Activated CD4-positive, CD25-positive, alpha-beta regulatory T cell treated with anti-CD3 and anti-CD28 coated beads, Interleukin-2, amount 50 U/mL, for 16 hours (primary cell): ENCODE measurements at places on chromosomes 6 and 20.

DNA sequence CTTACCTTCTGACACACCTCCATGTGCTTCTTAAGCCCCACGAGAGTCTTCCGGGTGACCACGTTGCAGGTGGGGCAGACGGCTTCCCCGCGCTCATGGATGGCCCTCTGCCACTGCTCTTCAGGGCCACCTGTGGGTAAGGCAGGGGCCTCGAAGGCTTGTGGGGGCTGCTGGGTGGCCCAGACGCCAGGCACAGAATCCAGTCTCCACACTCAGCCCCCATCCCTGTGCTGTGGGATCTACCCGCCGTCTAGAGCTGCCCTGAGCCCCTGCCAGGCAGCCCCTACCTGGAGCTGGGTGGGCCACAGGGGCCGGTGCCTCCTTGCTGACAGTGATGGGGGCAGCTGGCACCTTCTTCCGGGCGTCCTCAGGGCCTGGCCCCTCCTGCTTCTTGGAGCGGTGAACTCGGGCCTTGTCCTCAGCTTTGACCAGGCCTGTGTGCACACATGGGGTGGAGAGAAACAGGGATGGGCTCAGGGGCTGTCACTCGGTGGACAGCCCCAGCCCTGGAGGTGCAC, 5.9 kb downstream of the ZNF512B start:
- DNase-seq, result no peak

DNA sequence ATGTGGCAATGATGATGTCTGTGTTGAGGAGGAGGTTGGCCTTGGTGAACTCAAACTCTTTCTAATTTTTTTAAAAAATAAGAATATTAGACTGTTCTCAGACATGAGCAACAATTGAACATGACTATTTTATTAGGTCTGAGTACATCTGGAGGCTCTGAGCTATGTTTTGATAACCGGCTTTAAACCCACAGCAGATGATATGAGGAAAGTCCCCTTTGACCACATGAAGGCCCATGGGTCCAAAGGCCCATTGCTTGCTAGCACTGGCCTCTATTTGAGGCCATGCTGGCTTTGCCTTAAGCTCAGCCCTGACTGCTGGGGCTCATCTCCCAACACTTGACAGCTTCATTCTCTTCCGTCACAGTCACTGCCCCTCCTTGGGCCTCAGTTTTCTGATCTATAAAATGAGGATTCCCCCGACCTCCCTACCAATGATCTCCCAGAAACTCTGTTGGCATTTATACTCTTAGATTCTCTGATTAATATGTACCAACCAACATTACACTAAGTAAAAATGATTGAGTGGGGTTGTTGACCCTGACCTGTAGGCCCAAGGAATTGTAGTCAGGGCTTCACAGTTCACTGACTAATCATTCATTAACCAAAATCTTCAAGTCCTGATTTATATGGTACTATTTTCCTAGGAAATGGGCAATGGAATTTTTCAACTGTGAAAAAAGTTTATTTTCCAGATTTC, 23.9 kb upstream of the TINAG start:
- DNase-seq, result no peak

- no peak for DNase-seq
These were observed 13.6 kb upstream of the WFDC8 start for GRCh38 chr20:45592574-45593189.

GRCh38 chr6:29726571-29727194, 3.4 kb downstream of the HLA-F start:
- DNase-seq, result no peak

- DNase-seq, result no peak
These were observed 11.6 kb downstream of the MDGA1 start for GRCh38 chr6:37686111-37686510.

DNA sequence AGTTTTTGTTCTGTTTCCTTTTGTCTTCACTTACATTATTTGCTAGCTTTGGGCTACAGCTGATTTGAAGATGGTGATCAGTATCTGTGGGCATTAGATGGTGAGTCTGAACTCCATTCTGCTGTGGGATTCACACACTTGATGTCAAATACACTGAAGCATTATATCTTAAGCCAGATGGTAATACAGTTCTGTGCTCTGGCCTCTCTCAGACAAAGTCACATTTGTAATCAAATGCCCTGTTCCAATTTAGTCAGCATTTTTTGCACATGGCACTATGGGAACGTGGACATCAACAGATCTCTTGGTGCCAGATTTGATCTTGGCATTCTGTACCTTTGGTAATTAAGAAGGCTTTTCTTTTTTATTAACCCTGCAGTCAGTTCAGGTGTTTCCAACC, 56.0 kb downstream of the SASH1 start:
- no peak for DNase-seq

DNA sequence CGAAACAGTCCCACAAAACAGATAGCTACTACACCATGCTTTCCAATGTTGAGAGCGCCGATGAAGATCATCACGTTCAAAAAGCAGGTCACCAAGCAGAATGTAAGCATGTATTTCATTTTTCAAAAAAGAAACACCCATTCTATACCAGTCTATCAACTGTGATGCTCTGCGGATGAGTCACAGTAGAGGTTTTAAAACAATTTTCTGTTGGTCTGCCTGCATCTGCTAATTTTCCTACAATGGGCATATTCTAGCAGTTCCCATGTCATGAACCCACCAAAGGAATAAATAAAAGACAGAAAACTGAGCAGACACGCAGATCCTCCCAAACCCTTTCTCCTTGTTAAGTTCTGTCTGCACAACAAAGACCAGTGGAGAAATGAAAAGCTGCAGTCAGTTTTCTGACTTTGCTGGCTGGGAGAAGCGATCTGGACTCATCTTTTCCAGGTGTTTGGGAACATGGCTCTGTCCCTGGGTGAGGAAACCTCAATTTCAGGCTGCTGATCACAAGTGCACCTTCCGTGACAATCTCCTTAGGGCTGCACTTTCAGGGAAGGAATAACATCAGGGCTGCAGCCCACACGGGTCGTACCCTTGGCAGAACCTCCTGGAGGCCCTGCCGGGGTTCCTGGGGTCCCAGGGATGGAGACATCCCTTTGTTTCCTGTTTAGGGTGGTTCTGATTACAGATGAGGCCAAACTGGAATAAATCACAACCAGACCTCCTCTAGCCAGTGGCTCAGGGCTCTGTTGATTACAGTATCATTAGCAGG, 200.1 kb downstream of the BMP7 start:
- no peak for DNase-seq

DNA sequence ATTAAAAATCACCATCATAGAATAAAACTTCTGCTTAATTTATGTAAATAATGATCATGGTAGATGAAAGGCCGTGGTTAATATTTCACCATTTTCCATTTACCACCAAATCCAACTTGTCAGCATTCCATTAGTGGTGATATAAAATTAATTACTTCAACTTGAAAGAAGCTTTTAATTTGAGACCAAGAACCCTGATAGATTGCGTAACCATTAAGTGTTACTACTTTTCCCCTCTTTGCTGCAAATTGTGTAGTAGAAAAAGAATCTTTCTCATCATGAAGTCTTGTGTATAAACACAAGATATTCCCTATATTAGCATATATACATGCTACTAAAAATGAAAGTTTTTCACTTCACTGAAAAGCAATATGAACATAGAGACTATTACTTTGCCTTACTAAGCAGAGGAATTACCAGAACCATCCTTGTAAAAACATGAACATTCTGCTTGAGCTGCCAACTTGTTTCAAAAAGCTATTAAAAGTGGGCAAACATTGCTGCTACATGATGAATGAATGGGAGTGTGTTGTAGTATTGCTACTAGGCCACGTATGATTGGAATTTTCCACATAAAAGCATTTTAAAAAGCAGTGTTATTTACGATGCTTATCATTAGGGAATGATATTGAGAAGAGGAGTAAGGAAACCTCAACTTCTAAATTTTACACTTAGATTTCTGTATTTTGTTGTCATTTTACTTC, 35.0 kb downstream of the STX11 start:
- DNase-seq, result no peak

GRCh38 chr6:131060311-131060710, 2.7 kb downstream of the EPB41L2 start:
- no peak for DNase-seq

GRCh38 chr6:82076916-82077315, 170.6 kb downstream of the IBTK start:
- DNase-seq, result no peak

GRCh38 chr20:58565461-58566175, 50.4 kb upstream of the APCDD1L start:
- no peak for DNase-seq

DNA sequence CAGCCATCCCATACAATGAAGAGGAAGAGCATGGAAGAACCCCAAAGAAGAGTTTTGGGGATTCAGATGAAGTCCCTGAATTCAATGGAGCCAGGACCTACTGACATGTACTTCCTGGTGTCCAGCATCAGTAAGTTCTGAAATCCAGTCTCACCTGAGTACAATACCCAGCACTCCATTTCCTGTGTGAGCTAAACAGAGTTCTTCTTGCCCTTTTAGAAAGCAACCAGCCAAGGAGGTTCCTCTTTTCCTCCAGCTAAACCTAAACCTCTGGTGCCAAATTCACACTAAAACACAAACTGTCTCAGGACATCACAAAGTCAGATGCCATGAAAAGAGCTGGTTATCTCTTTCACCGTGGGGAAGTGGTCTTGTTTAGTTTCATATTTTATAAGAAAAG, 71.5 kb downstream of the PKHD1 start:
- DNase-seq, result no peak

DNA sequence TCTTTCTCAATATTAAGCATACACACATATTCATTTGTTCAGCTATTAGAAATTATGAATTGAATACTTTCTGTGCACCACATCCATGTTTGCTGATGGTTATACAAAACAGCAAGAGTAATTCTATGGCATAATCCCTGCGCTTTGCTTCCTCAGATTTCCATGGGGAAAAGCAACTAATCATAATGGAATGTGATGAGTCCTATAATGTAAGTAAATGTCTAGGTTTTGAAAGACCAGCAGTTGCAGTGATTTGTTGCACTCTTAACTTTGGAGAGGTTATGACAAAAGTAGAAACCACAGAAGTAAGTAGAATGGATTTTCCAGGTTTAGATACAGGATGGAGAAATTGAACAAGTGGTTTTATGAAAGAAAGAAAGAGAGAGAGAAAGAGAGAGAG, 652.1 kb downstream of the CBLN4 start:
- no peak for DNase-seq

- DNase-seq, result no peak
These were observed 206.5 kb downstream of the TPBG start for GRCh38 chr6:82570083-82570482.

DNA sequence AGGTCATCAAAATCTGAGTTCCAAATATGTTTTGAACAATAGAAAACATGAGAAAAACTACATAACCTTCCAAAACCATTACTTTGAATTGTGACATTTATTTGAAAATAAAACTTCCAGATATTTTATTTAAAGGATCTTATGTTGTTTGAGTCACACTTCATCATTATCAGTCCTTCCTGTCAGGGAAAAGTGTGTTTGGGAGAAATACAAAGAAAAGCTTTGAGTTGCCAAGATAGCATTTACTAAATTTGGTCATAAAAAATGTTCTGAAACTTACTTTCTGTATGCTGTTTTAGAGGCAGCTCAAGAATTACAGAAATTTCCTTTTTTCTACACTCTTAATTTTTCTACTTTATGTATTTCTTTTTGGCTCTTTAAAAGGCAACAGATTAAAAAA, 208.2 kb upstream of the RIN2 start:
- no peak for DNase-seq

DNA sequence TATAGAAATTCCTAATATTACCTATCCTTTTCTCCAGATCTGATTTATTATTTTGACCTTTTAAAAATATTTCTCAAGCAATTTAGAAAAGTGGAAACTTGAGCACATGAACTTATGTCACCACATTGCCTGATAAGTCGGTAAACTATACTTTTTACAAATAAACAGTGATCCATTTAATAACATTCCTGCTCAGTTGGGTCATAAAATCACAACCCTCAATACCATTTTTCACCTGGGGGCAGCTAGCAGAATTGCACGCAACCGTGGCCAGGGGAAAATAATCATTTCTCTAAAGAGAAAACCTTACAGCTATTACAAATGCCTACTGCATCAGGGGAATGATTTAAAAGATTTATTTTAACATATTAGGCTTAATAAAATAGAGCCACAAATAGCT, 614.5 kb downstream of the PHF3 start:
- DNase-seq, result no peak

DNA sequence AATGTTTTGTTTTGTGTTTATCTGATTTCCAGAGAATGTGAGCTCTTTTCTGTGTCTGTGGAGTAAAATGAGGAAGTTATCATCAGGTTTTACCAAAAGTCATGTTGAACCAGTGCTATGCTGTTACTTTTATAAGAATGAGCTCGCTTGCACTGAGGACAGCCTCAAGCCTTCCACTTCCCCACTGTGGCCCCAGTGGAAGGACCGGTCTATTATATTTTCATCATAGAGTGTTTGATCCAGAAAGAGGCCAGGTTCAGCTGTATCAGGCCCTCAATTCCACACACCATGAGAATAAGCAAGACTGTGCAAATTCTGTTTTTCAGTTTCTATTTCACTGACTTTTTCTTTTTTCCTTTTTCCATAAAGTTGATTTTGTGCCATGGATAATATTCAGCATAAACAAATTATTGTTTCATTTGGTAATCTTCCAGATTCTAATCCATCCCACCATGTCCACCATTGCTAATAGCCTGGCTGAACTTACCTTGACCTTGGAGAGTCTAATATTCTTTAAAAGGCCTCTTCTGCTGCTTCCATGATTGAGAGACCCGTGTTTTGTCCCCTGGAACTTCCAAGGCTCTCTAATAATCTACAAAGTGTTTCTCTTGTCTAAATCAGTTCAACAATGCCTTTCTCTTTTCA, 286.2 kb downstream of the THBS2 start:
- DNase-seq, result no peak

GRCh38 chr20:11454966-11455799, 462.5 kb upstream of the BTBD3 start:
- DNase-seq, result no peak

DNA sequence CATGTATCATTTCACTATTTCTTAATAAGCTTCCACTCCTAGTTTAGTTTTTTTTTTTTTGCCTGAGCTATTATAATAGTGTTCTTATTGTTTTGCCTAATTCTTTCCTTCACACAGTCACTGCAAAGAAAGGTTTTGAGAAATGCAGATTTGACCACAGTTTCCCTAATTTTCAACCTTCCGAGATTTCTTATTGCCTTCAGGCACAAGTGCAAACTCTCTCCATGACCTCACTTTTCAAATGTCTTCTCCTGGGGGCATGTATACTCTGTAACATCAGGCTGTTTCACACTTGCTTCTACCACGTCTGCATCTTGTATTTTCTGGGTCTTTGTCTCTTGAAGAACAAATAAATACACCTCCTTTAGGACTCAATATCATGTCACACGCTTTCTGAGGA, 339.0 kb upstream of the CITED2 start:
- no peak for DNase-seq

- no peak for DNase-seq
These were observed 54.7 kb downstream of the KCNQ2 start for GRCh38 chr20:63417738-63418120.

GRCh38 chr6:147055821-147056392, 148.3 kb upstream of the STXBP5 start:
- DNase-seq, result no peak

DNA sequence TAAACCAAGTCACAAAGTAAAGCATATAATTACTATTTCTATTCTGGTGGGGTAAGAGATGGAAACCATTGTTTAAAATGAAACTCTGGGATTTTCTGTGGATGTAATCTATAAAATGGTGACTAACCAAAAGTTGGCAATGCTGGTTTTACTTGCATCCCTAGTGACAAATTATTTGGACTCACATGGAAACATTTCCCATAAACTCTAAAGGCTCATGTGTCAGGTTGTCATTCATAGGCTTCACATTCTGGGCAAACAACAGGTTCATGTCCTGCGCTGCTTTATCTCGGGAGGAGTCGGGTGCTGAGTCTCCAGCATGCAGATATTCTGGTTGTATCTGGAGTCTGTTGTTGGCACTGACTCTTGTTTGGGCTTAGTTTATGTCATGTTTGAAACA, 98.0 kb upstream of the SCP2D1 start:
- no peak for DNase-seq
